ENCODE measurements at places on chromosomes 6 and 20. TPM values are rescaled to one million over a fixed set of nuclear protein-coding genes. Genes with fewer than 3 reads are reported as not detected.

GRCh38 chr6:149236589-149236988 lies 80.9 kb upstream of the TAB2 start:
- no peak for DNase-seq

DNA sequence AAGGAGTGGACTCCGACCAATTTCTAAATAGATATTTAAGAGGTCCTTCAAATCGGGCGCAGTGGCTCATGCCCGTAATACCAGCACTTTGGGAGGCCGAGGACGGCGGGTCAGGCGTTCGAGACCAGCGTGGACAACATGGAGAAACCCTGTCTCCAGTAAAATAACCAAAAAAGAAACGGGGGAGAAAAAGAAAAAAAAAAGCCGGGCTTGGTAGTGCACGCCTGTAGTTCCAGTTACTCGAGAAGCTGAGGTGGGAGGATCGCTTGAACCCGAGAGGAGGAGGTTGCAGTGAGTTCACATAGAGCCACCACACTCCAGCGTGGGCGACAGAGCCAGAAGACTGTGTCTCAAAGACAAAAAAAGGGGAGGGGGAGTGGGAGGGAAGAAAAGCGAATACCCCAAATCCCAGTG lies 53.3 kb upstream of the HFE start:
- no peak for DNase-seq

The STMN3 gene
- total RNA-seq = 0.49 TPM

DNA sequence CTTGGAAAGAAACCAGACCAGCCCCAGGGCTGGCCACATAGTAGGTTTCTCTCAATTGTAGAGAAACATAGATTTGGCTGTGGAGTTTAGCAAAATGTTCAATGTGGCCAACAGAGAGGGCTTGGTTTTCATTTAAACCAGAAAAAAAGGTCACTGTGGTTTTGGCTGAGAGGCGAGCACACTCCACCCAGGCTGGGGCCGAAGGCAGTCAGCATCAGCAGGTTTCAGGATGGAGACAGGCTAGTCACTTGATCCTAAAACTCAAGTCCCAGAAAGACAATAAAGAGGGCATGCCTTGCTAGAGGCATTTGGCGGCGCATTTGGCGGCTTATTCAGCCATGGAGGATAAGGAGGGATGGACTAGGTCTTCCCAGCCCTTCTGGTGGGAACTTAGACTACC lies 73.1 kb downstream of the PRND start:
- no peak for DNase-seq

The VGLL2 gene
- total RNA-seq = not detected

GRCh38 chr20:48025051-48025515 lies 239.8 kb upstream of the SULF2 start:
- no peak for DNase-seq

The SLC22A2 gene
- total RNA-seq = not detected

DNA sequence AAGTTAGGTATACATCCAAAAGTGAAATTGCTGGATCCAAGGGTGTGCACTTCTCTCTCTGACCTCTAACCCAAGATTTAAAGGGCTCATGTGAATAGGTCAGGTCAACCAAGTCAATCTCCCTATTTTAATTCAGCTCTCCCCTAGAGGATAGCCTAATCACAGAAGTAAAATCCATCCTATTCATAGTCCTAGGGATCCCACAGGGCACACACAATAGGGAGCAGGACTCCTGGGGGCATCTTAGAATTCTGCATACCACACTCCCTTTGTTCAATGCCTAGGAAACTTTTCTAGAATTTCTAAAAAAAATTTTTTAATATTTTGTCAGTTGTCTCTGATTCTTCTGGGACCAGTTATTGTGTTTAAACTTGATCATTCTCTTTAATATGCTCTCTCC lies 35.1 kb downstream of the CST9L start:
- DNase-seq = no peak

The ZMYND8 gene
- total RNA-seq = 16.5 TPM

DNA sequence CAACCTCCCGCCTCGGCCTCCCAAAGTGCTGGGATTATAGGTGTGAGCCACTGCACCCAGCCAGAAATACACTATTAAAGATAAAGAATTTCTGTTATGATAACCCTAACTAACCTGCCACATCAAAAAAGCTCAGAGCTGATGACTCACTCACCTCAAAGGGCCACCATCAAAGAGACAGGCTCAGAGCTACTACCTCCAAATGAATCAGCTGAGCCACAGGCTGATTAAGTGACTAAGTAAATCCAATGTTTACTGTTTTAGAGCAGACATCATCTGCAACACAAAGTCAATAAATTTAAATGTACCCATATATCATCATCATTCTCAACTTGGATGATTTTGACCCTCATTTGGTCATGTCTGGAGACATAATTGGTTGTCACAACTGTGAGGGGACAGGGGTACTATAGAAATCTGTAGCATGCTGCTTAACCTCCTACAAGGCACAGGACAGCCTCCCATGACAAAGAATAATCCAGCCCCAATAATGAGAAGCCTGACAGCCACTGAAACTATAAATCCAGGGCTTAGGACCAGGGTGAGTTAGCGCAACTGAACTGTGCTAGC lies 106.5 kb downstream of the ATP9A start:
- no peak for DNase-seq

The C6orf62 gene
- total RNA-seq = 52.4 TPM

DNA sequence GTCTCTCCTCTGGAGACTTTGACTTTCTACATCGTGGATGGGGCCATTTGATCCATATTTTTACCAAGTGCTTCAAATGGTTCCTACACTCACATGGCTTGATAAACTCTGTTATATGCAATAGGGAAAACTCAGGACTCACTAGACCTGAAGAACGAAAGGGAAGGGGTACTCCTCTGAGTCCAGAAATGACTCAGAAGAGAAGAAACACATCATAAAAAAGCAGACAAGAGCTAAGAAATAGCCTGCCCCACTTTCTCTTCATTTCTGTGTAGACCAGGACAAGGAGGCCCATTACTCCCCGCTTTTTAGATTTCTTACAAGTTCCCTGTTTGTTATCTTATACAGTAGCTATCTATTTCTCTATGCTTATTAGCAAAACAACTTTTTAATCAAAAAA lies 369.8 kb upstream of the ARID1B start:
- DNase-seq = no peak

DNA sequence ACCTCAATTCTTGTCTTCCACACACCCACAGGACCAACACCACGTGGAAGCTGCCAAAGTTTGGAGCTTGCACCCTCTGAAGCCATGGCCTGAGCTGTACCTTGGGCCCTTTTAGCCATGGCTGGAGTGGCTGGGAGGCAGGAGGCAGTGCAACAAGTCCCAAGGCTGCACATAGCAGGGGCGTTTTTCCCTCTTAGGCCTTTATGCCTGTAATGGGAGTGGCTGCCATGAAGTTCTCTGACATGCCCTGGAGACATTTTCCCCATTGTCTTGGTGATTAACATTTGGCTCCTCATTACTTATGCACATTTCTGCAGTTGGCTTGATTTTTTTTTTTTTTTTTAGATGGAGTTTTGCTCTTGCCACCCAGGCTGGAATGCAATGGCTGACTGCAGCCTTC lies 44.4 kb upstream of the SLC22A3 start:
- no peak for DNase-seq

The POM121L2 gene
- total RNA-seq = not detected

DNA sequence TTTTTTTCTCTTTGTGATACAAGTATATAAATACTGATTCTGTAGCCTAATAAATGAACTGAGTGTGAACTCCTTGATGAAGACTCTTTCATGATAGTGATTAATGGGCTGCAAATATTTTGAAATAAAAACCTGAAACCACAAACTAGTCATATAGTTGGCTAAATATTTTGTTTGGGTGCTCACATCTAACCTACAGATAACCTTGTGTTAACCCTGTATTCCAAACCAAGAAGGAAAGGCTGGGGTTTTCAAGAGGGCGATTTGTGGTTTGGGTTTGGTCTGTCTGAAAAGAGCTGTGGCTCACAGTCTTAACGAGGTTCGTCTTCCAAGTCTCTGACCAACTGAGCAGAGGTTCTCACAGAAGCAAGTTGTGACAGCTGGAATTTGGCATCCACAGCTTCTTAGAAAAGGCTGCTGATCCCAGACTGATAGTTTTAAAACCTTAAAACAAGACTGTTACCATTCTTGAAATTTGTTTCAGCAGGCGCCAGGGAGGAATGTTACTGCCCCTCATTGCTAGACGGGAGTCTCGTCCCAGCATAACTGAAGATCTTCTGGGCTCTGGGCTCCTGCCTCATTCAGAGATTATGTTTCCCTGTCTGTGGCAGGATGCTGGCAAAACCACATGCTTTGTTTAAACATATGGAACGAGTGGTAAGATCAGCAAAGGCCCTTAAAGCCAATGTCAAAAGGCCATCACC lies 736.4 kb upstream of the MARCKS start:
- DNase-seq = no peak

GRCh38 chr6:166671434-166672081 lies 44.5 kb upstream of the RPS6KA2 start:
- DNase-seq = no peak

The CEP43 gene
- 17.3 TPM for total RNA-seq

GRCh38 chr20:1122388-1123315 lies 4.2 kb downstream of the PSMF1 start:
- peak; percentile 78 for DNase-seq

The GSTA3 gene
- not detected for total RNA-seq

DNA sequence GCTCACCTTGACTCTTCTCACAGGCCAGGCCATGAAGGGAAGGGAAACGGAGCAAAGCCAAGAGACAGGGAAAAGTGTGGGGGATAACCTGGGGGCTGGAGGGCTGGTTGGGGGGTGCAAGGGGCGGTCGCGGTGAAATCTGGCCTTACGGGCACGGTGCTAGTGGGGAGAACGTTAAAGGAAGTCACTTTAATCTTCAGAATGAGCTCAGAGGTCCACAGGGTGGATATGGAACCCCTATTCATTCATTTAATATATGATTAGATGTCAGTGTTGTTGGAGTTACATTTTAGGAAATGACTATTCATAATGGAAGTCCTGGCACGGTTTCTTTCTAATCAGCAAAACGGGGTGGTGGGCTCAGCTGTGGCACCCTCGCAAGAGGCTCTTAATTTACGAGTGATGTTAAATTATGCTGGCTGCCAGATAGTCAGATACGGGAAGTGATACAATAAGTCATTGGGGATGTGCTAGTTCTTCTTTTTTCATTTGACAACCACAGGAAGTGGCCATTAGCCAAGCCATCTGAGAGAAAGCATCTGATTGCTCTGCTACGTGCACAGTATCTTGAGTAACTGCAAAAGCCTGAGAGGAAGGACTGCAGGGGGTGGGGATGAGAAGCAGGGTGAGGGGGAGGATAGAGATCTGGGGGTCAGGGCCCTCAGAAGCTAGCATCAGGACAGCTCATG lies 253.0 kb downstream of the QKI start:
- no peak for DNase-seq

DNA sequence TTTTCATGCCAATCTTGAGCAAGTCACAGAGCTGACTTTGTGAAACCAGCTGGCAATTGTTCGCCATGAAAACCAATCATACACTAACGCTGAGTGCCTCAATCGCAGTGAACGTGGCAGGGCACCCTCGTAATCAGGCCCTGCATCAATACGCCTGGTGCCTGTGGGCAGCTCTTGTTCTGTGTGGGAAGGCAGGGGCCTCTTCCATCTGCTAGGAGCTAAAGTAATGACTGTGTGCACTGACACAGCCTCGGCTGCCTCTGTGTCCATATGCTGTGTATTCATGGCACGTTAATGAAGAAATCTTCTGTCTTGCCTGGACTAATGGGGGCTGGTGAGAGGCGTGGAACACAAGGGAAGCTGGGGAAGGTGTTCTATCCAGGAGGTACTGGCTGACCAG lies 27.8 kb upstream of the SYNDIG1 start:
- no peak for DNase-seq

DNA sequence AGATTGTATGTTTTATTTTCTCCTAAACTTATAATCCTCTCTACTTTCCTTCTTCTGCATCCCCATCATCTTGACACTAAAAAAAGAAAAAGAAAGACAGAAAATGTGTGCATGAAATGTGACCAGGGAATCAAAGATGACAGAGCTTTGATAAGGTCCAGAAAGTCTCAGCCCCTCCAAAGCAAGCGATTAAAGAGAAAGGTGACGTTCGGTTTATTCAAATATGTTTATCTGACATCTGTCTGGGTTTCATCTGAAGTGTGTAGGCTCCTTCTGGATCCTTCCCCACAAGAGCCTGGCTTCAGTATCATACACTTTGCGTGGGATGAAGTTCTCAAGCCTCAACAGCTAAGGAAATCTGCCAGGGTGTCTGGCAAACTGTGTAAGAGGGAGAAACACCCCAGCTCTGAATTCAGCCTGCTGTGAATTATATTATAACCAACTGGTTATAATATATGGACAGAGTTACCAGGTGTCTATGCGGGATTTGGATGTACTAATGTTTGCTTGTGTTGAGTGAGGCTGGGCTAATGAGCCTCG lies 263.0 kb downstream of the ZNF217 start:
- DNase-seq = no peak

DNA sequence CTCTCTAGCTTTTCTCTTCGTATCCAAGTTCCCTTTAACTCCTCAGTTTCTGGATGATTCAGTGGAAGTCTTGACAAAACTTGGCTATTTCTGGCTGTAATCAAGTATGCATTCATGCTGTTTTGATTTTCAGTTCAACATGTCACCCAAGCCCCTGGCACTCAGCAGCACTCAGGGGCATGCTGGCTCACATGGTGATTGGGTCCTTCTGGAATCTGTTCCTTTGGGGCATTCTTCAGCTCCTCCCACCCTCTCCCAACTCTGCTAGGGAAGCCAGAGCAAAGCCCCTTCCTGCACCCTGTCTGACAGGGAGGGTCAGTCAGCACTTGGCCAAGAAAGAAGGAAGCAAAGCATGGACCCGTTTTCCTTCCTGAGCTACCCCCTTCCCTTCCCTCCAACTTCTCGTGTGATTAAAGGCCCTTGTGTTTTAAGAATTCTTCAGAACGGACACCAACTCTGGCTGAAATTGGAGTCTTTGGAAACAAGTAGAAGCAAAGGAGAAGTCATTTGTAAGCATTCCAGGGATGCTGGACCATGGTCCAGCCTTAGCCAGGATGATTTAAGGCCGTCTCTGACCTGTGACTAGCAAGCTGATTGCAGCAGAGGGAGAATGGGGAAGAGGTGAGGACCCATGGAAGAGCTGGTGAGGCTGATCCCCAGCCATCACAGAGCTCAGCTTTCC lies 7.1 kb downstream of the PLEKHG1 start:
- DNase-seq = no peak

DNA sequence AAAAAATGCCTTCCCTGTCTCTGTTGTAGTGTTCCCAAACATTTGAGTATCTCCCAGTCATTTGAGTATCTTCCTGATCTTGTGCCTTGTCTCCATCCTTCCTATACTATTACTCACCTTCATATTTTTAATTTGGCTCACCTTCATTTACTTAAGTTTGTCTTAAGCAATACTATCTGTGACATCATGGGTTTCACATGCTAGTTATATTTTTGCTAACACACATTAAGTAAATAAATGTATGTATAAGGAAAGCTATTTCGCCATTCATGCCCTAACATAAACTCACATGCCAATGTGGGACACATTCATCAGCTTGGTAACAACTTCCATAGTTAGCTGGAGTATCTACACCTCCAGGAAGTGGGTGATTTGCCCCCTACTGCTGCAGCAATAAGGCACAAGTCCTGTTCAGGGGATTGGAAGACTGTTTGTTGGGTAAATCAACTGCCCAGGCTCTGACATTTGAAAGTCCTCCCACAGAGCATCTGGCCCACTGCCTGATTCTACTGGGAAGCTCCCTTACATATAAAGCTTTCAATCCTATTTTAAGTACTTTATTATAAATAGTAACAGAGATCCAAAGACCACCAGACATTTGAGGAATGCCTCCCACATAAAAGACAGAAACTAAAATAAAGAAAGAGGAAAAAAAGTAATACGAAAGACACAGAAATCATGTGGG lies 132.3 kb downstream of the ISM1 start:
- DNase-seq = no peak
